Large intestine (tissue), 12 donors: ENCODE measurements at places on chromosomes 3 and 15.

- no peak for DNase-seq
Measured at GRCh38 chr15:88646951-88647350, 8.1 kb downstream of the ISG20 start.

GRCh38 chr3:172601066-172601832 lies 78.0 kb upstream of the TNFSF10 start:
- DNase-seq, result peak; percentile 79

DNA sequence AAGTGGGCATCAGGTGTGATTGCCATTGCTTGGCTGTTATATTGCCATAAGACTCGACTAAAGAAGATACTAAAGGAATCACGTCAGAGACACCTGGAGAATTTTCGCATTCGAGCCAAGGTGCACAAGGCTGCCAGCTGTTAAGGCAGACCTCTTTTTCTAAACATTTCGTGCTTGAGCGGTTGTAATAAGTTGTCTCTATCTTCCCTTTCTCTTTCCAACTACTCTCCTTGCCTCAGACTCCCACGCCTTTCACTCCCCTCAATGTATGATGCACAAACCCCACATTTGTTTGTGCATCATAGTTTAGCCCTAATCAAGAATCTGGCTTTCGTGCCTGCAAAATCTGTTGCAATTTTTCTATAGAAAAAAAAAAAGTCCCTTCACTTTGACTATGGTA lies 118.0 kb downstream of the IQCH start:
- DNase-seq, result no peak

GRCh38 chr3:153396581-153396980 lies 234.6 kb downstream of the RAP2B start:
- no peak for DNase-seq

- DNase-seq, result no peak
Measured at GRCh38 chr3:11776346-11776745, 70.3 kb downstream of the TAMM41 start.

GRCh38 chr3:120441776-120442175 lies 9.0 kb downstream of the FSTL1 start:
- no peak for DNase-seq

- no peak for DNase-seq
Measured at GRCh38 chr3:120566243-120566975, 29.7 kb upstream of the NDUFB4 start.

GRCh38 chr15:40914013-40914412 lies 15.1 kb upstream of the DLL4 start:
- no peak for DNase-seq

DNA sequence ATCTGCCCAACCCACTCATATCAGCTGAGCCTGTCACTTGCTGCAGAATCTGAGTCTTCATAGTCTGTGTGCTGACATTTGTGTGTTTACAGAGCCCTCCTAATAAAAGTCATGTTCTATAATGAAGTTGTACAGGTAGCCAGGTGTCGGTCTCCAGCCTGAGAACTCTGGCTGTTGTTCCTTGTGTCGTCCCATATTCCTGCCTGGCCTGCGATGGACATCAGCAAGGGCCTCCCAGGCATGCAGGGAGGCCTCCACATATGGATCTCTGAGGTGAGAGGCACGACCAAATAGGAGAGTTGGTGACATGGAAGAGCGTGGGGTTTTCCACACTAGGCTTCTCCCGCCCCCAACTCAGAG lies 2.9 kb downstream of the VILL start:
- DNase-seq, result peak; percentile 64

- DNase-seq, result no peak
Measured at GRCh38 chr3:196237203-196237602, 20.9 kb downstream of the SLC51A start.

- no peak for DNase-seq
Measured at GRCh38 chr3:141412087-141412935, 44.0 kb downstream of the ZBTB38 start.

DNA sequence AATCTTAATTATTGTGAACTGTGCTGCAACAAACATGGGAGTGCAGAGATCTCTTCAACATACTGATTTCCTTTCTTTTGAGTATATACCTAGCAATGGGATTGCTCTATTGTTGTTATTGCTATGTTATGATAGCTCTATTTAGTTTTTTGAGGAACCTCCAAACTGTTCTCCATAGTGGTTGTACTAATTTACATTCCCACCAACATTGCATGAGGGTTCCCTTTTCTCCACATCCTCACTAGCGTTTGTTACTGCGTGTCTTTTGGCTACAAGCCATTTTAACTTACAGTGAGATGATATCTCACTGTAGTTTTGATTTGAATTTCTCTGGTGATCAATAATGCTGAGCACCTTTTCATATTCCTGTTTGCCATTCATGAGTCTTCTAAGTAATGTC lies 45.5 kb upstream of the TNFSF10 start:
- DNase-seq, result no peak

DNA sequence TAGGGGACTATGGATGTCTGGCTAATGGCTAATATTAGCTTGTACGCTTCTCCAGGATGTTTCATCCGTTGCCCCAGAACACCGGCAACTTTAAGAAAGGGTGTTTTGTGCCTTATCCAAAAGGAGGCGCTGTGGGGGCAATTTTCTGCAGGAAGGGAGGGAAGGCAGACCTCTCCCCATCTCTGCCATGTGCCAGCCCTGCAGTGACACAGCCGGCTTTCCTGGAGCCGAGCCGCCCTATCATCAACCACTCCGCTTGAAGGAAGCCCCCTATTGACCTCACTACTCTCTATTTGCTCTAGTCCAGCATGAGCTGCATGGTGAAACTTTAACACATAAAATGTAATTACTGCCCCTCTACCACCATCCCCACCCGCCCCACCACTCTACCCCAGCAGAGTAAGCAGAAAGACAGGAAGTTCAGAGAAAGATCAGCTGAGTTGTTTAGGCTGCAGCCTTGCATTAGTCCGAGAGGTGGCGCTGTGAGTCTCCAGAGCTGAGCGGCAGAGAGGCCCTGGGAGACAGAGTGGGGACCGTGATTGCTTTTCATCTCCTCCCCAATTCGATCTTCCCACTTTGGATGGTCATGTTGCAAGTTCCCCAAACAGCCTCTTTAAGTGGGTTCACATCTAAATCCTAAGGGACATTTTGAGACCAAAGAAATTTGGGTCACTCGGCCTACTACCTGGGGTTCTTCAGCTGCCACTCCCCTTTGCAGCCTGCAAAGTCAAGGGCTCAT lies 24.5 kb upstream of the RAD18 start:
- DNase-seq, result peak; percentile 61

DNA sequence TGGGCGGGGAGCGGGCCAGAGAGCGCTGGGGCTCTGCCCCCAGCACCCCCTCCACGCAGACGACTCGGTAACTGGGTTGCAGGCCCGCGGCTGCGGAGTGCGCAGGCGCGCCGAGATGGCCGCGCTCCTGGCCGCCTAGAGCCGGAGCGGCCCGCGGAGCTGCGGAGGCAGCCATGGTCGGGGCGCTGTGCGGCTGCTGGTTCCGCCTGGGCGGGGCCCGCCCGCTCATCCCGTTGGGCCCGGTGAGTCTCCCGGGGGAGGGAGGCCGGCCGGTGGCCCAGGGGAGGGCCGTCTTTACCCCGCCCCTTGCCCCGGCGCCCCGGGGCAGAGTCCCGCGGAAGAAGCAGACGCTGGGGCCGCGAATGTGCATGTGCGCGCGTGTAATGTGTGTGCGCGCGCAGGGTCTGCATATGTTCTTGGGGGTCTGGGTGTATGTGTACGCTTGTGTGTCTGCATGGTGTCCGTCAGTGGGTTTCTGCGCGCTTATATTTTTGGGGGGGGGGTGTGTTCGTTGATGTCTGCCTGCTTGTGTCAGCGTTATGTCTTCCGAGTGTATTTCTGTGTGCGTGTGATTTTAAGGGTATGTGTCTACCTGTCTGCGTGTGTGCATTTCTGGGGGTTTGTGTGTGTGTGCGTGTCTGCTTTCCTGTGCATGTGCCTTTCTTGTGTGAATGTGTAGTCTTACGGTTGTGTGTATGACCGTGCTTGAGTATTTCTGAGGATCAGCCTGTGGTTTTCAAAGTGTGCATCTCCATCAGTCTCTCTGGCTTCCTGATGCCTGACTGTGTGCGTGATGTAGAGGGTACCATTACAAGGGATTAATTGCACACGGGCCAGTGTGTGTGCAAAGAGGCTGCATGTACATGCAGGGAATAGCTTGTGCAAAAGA lies at the start of gene ABHD14A:
ABHD14A (plus strand) TSS at position 102 of the 889 bp plus-strand sequence; CDS start at position 174, 72 bp downstream.
- DNase-seq, result peak; percentile 94

- DNase-seq, result no peak
Measured at GRCh38 chr3:170868577-170869238, 1.3 kb downstream of the RPL22L1 start.
